SJSA1 (cell line): ENCODE measurements at places on chromosomes 2 and 18. TPM values are rescaled to one million over a fixed set of nuclear protein-coding genes. Genes with fewer than 3 reads are reported as not detected.

Gene HDAC4
- 13.2 and 16.8 TPM in 2 replicates for total RNA-seq

- no peak for DNase-seq
Observed at GRCh38 chr2:133975135-133975534, 278.7 kb upstream of the MGAT5 start.

Gene ADGRF3
- 0.18 and 1.1 TPM in 2 replicates for total RNA-seq

DNA sequence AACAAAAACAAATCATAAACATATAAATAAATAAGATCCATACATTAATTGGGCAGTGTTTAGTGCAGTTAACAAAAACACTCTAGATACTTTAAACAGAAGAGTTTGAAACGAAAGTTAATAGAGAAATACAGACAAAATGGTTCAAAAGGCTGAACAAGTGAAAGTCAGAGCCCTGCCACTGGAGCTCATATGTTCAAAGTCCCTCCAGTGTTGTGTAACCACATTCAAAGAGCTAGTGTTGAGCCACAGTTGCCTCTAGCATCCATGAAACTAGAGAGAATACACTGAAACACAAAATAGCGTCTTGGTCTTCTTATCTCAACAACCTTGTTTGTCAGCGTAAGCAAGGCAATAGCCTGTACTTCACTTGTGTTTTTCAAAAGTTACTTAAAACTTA, 1309.8 kb upstream of the NRXN1 start:
- no peak for DNase-seq

GRCh38 chr2:68152681-68153347, 4.9 kb upstream of the PNO1 start:
- no peak for DNase-seq

Gene LIPT1
- 2.9 and 18.4 TPM in 2 replicates for total RNA-seq

Gene C18orf54
- total RNA-seq: 5.3 and 10.2 TPM in 2 replicates

Gene MDH1B
- 0.42 and 1.8 TPM in 2 replicates for total RNA-seq

- DNase-seq: no peak
Observed at GRCh38 chr2:105933906-105934305, 189.2 kb downstream of the NCK2 start.
